ENCODE measurements at places on chromosomes 2 and 18.

GRCh38 chr2:205024822-205025518 is 479.7 kb downstream of the PARD3B start:
- peak; percentile 13 for DNase-seq

DNA sequence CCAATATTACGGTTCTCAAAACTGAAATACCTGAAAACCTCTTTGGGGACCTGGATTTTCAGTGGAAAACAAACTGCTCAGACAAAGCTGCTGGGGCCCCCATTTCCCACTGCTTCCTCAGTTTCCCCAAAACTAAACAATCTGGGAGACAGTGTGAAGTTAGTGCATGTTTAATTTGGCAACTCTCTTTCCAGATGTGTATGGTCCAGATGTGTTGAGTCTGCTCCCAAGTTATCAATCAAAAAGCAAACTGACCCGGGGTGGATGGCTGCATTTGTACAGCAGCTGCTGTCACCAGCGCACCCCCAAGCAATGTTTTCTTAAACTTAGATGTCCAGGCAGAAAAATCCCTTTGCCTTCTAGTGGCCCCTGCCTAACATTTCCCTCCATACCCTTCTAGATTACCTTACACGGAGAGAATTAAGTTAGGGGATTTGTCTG is 136.9 kb downstream of the COPS8 start:
- DNase-seq: no peak

- DNase-seq: no peak
Observed at GRCh38 chr2:126775300-126775985, 119.5 kb downstream of the GYPC start.

- no peak for DNase-seq
Observed at GRCh38 chr2:168977608-168978007, 53.5 kb downstream of the ABCB11 start.

- DNase-seq: peak; percentile 92
Observed at GRCh38 chr18:31497836-31498573, at the start of gene DSG2. TSS of gene DSG2 (plus strand) at chr18:31498177. CDS start at chr18:31498252, 75 bp downstream.

DNA sequence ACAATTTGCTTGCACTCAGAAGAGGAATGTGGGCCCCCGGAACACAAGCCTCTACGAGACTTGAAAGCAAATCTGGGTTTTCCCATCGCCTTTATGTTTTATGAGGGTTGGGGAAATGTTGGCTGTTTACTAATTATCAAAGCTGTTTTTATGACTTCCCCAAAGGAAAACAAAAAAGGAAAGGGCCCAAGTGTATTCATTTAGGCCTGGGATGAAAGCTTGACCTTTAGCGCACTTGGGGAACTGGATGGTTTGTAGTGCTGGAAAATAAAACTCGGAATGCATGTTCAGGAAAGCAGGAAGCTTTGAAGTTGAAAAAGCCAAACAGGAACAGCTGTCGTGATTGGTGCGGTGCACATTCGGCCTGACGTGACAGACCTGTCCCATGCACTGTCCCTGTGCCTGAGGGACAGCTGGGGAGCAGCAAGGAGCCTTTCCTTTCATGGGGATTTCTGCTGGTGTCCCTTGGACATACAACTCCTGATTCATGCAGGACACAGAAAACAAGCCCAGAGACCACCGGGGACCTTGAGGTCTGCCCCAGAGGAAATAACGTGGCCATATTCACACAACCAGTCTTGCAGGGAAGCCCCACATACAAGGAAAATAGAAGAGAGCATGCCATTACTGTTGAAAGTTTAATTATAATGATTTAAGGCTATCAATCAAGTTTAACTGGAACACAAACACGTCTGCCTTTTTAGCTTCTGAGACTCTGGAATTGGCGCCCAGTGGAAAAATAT is 169.7 kb upstream of the APCDD1 start:
- DNase-seq: no peak

- no peak for DNase-seq
Observed at GRCh38 chr18:34031810-34032209, 192.9 kb downstream of the NOL4 start.

DNA sequence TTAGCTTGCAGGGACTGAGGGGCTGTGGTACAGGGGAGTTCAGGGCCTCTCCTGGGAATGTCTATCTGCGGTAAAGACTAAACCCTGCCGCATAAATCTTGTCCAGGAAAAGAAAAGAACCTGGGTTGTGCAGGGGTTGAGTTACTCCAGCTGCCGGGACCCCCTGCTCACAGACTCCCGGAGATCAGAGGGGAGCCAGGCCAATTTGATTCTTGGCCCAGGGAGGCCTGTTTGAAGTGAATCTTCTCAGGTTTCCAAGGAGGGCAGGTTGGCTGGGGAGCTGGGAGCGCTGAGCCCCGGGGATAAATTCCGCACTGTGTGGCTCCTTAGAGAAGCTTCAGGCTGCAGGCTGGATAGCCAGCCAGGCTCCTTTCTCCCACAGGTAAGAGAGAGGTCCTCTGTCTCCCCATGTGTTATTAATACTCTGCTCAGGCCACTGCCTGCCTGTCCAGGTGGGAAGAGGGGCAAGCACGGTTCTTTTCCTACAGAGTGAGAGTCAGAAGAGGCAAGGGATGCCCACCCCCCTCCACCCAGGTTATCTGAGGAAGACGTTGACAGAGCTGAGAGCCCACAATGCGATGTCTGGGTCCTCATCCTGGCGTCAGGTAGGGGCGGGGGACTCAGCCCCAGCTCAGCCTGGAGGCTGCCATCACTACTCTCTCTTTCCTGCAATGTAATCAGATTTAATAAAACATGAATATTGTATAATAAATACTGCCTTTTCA is 82.7 kb downstream of the LONRF2 start:
- DNase-seq: no peak

GRCh38 chr2:104033399-104033798 is 820.5 kb upstream of the POU3F3 start:
- no peak for DNase-seq

GRCh38 chr18:44765456-44765855 is 84.8 kb downstream of the SETBP1 start:
- DNase-seq: no peak

DNA sequence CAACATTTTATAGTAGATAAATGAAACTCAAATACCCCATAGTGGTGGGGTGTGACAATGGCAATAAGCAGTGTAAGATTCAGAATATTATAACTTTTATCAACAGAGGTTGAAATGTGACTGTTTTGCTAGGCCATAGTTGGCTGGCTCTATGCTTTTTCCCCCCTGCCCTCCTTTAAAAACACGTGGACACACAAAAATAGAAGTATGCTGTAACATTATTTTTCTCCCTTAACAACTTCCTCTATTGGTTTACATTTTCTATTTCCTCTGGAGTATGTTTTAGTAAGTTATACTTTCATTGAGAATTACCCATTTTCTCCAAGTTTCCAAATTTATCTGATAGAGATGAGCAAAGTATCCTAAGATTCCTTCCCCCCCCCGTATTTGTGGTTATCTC is 31.1 kb downstream of the NDUFAF7 start:
- no peak for DNase-seq

- peak; percentile 53 for DNase-seq
Observed at GRCh38 chr2:101985793-101986164, 6.0 kb upstream of the IL1R2 start.

DNA sequence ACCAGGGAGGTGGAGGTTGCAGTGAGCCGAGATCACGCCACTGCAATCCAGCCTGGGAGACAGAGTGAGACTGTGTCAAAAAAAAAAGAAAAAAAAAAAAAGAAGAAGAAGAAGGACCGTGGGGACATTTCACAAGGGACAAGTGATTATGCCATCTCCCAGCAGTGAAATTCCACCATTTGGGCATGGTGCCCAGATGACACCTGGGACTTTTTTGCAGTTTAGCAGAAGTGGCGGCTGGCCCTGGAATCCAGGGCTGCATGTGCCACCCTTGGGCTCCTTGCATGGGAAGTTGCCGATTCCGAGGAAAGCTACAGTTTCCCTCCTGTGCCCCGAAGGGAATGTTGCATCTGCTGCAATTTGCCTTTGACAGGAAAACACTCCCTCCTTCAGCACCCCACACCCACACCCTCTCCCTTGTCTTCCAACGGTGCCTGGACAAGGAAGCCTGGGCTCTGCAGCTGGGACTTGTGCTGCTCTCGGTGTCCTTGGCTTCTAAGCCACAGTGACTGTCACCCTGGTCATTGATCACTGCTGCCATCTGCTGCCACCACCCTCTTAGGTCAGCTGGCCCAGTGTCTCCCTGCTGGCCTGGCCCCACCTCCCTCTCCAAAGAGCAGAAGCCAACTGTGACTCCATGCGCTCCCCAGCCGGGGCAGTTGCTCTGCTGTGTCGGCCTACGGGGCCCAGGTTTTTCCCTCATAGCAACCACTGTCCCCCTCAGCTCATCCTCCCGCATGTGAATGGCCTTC is 56.4 kb upstream of the LRRC30 start:
- DNase-seq: no peak

- DNase-seq: no peak
Observed at GRCh38 chr2:221896505-221897151, 324.5 kb upstream of the EPHA4 start.

- no peak for DNase-seq
Observed at GRCh38 chr18:63315876-63316275, 3.7 kb downstream of the BCL2 start.
